GM12864 (cell line): ENCODE measurements at places on chromosomes 5 and 9.

- DNase-seq, result no peak
Measured at GRCh38 chr5:113065626-113066025, 89.0 kb downstream of the DCP2 start.

- DNase-seq, result no peak
Measured at GRCh38 chr9:112308588-112308987, 24.8 kb downstream of the PTBP3 start.

GRCh38 chr9:38020151-38021076 lies 48.6 kb downstream of the SHB start:
- DNase-seq, result no peak

GRCh38 chr5:133309984-133310621 lies 258.3 kb downstream of the HSPA4 start:
- DNase-seq, result no peak

DNA sequence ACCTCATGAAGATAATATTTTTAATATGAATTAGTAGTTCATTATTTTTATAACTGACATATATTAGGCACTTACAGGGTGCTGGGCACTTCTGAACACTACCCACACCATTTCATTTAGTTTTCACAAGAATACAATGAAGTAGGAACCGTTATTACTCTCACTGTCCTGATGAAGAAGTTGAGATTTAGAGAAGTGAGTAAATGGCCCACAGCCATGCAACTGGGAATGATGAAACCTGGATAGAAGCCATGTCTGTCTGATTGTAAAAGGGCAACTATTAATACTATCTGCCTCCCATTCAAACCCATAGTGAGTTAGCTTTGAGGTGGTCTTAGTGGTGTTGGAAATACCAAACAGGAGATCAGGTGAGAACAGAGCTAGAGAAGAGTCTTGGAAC lies 29.6 kb upstream of the OTULINL start:
- no peak for DNase-seq

- no peak for DNase-seq
Measured at GRCh38 chr9:93644397-93645088, 68.2 kb downstream of the PHF2 start.

- DNase-seq, result no peak
Measured at GRCh38 chr5:174327317-174327864, 281.9 kb downstream of the NSG2 start.

DNA sequence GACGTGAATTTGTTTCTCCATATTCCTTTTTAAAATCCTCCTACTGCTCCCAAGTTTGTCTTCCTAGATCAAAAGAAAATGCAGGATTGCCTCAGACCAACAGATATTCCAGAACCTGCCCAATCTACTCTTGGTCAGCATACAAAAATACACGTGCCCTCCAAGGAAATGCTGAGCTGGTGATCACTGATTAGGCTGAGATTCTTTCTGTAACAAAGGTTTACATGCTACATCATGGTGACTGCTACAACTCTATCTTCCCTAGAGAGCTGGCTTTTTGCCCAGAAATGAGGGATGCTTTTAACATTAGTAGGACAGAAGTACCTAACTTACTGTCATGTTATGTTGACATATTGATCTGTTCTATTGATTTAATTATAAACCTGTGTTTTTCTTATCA lies 35.5 kb downstream of the OR2Y1 start:
- DNase-seq, result no peak

GRCh38 chr9:91028166-91028827 lies 226.7 kb downstream of the SYK start:
- no peak for DNase-seq

GRCh38 chr9:33106827-33107621 lies 30.6 kb upstream of the SMU1 start:
- DNase-seq, result no peak

DNA sequence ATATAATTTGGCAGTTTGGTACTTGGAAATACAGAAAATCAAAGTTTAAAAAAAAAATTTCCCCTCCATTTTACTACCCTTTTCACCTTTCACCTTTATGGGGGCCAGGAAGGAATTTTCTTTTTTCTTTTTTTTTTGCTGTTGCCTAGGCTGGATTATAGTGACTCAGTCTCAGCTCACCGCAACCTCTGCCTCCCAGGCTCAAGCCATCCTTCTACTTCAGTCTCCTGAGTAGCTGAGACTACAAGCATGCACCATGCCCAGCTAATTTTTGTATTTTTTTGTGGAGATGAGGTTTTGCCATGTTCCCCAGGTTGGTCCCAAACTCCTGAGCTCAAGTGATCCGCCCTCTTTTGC lies 9.1 kb downstream of the CHMP5 start:
- no peak for DNase-seq

DNA sequence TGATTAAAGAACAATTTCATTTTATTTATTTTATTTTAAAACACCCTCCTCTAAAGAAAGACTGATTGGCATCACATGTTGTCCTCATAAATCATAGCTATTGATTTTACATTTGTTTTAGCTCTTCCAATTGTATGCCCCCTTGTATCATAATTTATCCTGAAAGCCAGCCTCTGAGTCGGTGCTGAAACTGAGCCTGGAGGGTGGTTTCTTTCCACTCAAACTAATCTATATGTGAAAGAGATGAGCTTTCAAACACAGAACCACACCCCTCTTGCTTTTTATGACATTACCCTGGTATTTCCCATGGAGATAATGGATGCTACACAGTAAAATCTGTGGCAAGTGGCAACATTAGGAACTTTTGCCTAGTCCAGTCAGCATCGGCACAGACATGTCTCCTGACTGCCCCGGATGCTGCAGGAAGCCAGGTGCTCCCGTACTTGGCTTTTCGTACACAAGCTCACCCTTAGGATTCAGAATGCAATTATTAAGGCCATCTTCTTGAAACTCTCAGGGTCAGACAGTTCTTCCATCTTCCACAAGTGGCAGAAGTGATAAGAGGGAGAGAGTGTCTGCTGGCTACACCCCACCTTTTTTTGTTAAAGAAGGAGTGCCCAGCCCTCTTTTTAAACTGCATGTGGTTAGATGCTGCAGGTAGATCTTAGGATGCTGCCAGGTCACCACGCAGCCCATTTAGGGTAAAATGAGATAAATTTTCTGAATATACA lies 91.1 kb downstream of the SNCAIP start:
- no peak for DNase-seq

DNA sequence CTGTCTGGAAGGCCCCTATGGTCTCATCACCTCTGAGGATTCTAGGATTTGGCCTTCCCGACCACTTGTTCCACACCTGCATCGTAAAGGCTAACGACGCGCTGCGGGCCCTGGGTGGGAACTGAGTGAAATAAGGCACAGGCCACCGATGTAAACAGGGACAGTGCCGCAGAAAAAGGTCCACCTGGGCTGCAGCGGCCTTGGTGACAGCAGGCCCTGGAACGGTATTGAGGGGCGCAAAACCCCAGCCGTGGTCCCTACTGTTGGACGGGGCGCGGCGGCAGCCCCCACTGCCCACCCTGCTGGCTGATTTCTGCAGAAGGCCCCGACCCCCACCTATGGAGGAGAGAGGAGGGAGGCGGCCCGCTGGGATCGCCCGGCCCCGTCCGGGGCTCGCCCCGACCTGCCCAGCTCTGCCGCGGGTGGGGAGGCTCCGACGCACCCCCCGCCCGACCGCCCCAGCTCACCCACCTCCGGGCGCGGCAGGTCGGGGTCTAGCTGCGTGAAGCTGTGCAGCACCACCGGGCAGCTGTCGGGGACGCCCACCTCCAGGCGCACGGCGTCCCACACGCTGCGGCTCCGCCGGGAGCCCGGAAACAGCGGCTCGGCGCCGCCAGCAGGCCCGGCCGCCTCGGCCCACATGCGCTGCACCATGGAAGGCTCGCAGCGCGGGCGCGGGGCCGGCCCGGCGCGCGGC lies 391 bp downstream of the RALGDS start:
- no peak for DNase-seq

- no peak for DNase-seq
Measured at GRCh38 chr5:154262342-154262741, 71.8 kb downstream of the GALNT10 start.

- no peak for DNase-seq
Measured at GRCh38 chr9:98545021-98545420, 163.7 kb downstream of the GABBR2 start.

DNA sequence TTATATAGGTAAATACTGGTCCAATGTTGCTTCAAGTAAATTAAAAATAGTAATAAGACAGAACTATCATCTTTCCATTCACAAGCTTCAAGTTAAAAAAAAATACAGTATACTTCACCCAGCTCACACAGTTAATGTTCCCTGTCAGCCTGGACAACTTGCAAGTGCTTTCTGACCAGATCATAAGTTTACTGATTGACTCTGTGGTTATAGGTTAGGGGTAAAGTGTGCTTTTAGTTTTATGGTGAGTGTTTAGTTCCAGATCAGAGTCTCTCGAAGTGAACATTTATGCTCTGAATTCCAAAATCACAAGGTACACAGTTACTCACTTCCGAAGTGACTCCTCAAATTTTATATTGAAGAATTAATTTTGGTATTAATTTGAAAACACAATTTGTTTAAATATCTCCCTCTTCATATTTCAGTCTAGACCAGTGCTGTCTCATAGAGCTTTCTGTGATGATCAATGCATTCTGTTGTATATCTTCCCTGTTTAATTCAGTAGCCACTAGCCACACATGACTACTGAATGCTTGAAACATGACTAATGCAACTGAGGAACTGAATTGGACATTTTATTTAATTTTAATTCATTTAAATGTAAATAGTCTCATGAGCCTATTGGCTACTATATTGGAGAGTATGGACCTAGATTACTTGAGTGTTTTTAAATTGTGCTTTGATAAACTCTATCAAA lies 90.7 kb downstream of the MEF2C start:
- no peak for DNase-seq

DNA sequence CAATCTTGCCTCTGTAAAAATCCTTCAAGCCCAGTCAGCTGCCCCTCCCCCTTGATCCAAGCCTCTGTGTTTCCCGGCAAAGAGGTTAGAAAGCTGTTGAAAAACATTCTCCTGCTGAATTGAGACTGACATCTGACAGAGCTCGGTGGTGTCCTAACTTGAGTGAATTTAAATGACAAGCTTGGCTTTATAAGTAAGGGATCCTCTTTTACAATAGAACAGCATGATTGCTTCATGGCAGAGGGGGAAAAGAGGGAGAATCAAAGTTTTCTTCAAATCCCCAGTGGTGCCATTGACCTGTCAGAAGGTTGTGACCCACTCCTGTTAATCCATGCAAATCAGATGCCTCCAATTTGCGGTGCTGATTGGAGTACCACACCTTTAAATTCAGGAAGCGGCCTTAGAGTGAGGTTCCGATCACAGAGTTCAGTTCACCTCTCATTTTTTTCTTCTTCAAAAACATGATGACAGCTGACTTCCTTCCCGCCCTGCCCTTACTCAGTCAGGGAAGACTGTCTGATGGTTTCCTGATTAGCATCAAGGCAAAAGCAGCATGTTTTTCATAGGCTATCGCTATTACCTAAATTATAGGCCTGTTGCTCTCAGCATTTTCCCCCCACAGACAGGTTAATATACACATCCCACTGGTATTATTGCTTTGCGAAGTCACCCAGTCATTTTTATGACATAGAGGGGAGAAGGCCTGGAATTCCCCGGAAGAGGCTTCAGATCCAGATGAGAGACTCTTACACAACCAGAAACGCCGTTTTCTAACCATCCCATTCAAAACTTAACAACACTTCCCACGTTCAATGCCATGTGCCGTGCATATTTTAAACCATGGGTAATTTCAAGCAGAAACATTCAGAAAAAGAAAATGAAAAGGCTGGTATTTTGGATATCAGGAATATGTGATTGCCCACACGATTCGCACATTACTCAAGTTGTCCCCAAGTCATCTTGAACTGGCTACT lies 141.4 kb downstream of the EBF1 start:
- peak; percentile 47 for DNase-seq

- no peak for DNase-seq
Measured at GRCh38 chr9:106668534-106668933, 194.4 kb upstream of the ZNF462 start.

GRCh38 chr5:28580616-28581015 lies 1542.2 kb upstream of the CDH9 start:
- DNase-seq, result no peak

GRCh38 chr9:6987381-6987780 lies 229.6 kb downstream of the KDM4C start:
- no peak for DNase-seq

GRCh38 chr5:40374853-40375252 lies 304.9 kb upstream of the PTGER4 start:
- no peak for DNase-seq

- DNase-seq, result no peak
Measured at GRCh38 chr5:132628814-132629213, 29.2 kb upstream of the IL13 start.
